ENCODE measurements at places on chromosomes 5 and 9. TPM values are rescaled to one million over a fixed set of nuclear protein-coding genes. Genes with fewer than 3 reads are reported as not detected.

CDC20B gene
- not detected for polyA plus RNA-seq

PCDHGA9 gene
- 0.67 TPM for polyA plus RNA-seq

ARSI gene
- 0.98 TPM for polyA plus RNA-seq

PRDM9 gene
- not detected for polyA plus RNA-seq

DPP7 gene
- polyA plus RNA-seq: 140 TPM

INSL4 gene
- polyA plus RNA-seq: not detected

SHROOM1 gene
- polyA plus RNA-seq: 12.6 TPM

C7 gene
- polyA plus RNA-seq: 737 TPM

PDE6A gene
- not detected for polyA plus RNA-seq

RNF208 gene
- polyA plus RNA-seq: 3.5 TPM

IFNK gene
- not detected for polyA plus RNA-seq

DOCK2 gene
- 6.8 TPM for polyA plus RNA-seq

NFIB gene
- polyA plus RNA-seq: 32.3 TPM

LHX3 gene
- 0.02 TPM for polyA plus RNA-seq

RPL37 gene
- 968 TPM for polyA plus RNA-seq

IFNA2 gene
- not detected for polyA plus RNA-seq

PRRC1 gene
- polyA plus RNA-seq: 17.4 TPM

ZNF608 gene
- 11.0 TPM for polyA plus RNA-seq

SLC25A48 gene
- 0.03 TPM for polyA plus RNA-seq

SHLD3 gene
- polyA plus RNA-seq: 0.75 TPM

STPG3 gene
- polyA plus RNA-seq: not detected

CENPK gene
- polyA plus RNA-seq: 0.60 TPM

HARS2 gene
- 12.1 TPM for polyA plus RNA-seq

TAF11L5 gene
- polyA plus RNA-seq: not detected

TAS2R1 gene
- polyA plus RNA-seq: not detected

EXOSC3 gene
- polyA plus RNA-seq: 10.1 TPM

MCC gene
- polyA plus RNA-seq: 8.0 TPM

PCA3 gene
- 0.25 TPM for polyA plus RNA-seq

ZFP2 gene
- 0.61 TPM for polyA plus RNA-seq

TMEM245 gene
- 29.1 TPM for polyA plus RNA-seq

TNIP1 gene
- 62.7 TPM for polyA plus RNA-seq

CCNO gene
- polyA plus RNA-seq: 0.70 TPM

SPAG8 gene
- 0.90 TPM for polyA plus RNA-seq

ZNF618 gene
- polyA plus RNA-seq: 2.6 TPM

ANKRD33B gene
- 0.89 TPM for polyA plus RNA-seq

All from adipose tissue (tissue), 3 donors.